Stimulated activated CD4-positive, alpha-beta T cell treated with anti-CD3 and anti-CD28 coated beads, Interleukin-1b, Interleukin-23, amount 100 ng/mL, for 1 hour (primary cell): ENCODE measurements at places on chromosomes 3 and 15.

DNA sequence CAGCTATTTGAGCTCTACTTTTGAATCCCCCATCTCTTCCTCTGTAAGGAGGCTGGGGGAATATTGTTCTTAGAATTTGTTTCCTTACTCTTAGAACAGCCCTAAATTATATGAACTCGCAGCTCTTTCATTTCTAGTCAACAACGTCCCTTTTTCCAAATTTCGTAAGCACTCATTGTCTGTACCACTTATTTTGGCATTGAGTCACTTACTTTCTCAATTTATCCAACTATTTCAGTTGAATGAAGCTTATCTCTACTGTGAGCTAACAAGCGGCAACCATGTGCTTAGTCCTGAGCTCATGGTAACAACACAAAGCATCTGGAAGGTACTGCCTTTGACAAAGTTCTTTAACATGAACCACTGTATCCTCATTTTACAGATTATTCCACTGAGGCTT, 191.1 kb downstream of the GREM1 start:
- no peak for DNase-seq

- no peak for DNase-seq
Measured at GRCh38 chr3:181952221-181952620, 240.5 kb downstream of the SOX2 start.

DNA sequence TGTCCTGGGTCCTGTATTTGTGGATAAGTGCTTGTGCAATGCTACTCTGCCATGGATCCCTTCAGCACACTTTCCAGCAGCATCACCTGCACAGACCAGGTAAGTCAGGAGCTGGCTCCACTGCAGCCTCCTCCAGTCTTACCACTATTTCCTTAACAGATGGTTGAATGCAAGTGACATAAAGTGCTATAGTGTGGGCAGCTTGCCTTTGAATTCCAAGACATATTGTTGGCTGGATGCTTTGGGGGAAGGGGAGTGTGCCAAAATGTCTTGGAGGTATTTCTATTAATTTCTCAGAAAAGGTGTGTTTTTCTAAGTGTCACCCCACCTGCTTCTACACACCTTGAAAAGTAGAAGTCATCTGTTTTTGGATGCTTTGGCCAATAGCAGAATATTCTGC, 352.2 kb upstream of the SUCLG2 start:
- DNase-seq, result no peak

DNA sequence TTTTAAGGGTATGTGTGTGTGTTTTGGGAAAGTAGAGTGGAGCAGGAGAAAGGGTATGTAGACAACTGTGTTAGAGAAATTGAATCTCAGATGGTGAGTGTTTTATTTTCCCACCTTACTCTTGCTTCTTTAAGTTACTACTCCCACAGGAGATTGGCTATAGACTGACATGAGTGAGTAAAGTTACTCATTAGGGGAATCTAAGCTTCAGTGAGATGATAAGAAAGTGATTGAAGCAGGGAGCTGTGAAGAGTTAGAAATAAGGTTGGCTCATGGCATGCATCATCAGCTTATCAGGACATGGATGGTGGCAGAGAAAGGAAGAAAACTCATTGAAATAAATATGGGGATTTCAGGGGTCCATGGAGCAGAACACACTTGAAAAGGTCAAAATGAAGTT, 88.9 kb downstream of the MBNL1 start:
- DNase-seq, result no peak

DNA sequence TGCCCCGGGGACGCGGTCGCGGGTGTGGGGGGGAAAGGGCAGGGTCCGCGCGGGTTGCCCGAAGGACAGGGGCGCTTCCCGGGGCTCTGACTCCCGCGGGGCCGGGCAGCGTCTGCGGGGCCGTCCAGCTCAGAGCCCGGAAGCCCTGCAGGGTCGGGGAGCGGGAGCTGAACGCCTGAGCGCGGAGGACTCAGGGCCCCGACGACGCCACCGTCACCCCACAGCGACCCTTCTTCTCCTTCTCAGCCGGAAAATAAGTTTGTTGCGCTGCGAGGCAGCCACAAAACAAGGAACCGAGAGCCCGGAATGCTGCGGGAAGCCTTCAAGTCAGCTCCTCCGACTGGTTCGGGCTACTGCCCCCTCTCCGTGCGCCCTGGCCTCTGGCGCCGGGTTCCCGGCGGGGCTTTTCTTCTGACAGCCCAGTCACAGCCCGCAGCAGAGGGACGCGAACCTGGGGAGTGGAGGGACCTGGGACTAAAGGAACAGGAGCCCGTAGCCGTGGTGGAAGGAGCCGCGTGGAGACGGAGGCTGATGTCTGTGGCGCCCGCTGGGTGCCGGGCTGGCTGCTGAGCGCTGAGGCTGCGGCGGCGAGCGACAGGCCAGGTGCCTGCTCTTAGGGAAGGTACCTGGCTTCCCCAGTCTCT, 484 bp downstream of the CNTN4 start:
- DNase-seq, result no peak

GRCh38 chr3:33911525-33912322, 113.3 kb downstream of the PDCD6IP start:
- no peak for DNase-seq

GRCh38 chr3:169147238-169148008, 516.1 kb downstream of the MECOM start:
- no peak for DNase-seq

GRCh38 chr3:197577366-197578074, 21.8 kb upstream of the BDH1 start:
- no peak for DNase-seq

- DNase-seq, result no peak
Measured at GRCh38 chr15:31824024-31824423, 206.3 kb upstream of the CHRNA7 start.

DNA sequence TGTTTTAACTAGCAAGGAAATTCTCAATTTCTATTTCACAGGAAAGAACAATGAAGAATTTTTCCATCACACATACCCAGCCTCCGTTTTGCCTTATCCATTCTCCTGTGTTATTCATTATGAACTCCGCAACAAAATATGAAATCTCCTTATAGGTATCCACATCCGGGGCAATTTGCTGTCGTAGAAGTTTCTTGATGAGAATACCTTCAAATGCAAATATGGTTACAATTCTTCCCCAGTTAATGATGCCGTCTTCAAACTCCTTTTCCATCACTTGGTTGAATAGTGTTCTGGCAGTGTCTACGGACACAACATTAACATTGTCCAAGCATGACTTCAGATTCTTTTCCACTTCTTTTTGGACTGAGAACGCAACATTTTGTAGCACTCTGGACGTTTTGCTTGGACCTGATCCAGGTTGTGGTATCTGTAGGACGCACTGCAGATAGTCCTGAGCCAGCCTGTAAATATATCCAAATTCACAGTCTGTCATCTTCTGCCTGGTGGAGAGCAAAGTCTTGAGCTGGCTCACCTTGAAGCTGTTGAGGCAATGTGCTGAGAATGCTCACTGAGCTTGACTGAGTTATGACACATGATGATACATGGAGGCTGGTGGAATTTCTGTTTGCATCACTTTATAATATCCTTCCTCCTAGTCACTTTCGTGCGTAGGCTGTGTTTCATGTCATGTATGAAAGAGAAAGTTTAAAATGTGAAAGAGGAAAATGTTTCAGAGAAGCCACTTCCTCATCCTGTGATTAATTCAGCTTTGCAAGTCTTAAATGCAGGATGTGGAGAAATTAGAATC, at the start of gene BCL2A1:
TSS of gene BCL2A1 (minus strand) at position 573 of the 811 bp plus-strand sequence. CDS start at position 496, 77 bp downstream.
- DNase-seq, result peak; percentile 27

- DNase-seq, result no peak
Measured at GRCh38 chr3:197408177-197408957, 110.0 kb upstream of the DLG1 start.

- no peak for DNase-seq
Measured at GRCh38 chr3:136428167-136428566, 178.0 kb downstream of the PCCB start.

GRCh38 chr3:137763594-137763938, 549 bp upstream of the SOX14 start:
- no peak for DNase-seq

GRCh38 chr15:78316283-78317083, 17.1 kb upstream of the SKIC8 start:
- no peak for DNase-seq

- DNase-seq, result no peak
Measured at GRCh38 chr3:173501931-173502489, 104.5 kb downstream of the NLGN1 start.

GRCh38 chr3:152269056-152269830, 514 bp downstream of the MBNL1 start:
- DNase-seq, result no peak

DNA sequence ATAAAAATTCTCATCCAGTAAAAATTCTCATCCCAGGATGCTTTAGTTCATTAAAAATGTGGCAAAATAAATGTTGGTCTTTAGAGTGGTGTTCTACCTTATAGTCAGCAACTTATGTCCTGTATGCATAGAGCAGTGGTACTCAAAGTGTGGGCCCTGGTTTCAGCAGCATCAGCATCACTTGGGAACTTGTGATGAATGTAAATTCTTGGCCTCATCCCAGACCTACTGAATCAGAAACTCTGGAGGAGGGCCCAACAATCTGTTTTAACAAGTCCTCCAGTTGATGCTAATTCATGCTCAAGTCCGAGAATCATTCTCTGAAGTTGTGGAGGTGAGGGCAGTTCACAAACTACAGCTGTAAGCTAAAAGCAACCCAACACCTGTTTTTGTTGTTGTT, 307.3 kb upstream of the SATB1 start:
- no peak for DNase-seq

- DNase-seq, result peak; percentile 11
Measured at GRCh38 chr3:112770032-112770626, 76.5 kb downstream of the CD200R1L start.

DNA sequence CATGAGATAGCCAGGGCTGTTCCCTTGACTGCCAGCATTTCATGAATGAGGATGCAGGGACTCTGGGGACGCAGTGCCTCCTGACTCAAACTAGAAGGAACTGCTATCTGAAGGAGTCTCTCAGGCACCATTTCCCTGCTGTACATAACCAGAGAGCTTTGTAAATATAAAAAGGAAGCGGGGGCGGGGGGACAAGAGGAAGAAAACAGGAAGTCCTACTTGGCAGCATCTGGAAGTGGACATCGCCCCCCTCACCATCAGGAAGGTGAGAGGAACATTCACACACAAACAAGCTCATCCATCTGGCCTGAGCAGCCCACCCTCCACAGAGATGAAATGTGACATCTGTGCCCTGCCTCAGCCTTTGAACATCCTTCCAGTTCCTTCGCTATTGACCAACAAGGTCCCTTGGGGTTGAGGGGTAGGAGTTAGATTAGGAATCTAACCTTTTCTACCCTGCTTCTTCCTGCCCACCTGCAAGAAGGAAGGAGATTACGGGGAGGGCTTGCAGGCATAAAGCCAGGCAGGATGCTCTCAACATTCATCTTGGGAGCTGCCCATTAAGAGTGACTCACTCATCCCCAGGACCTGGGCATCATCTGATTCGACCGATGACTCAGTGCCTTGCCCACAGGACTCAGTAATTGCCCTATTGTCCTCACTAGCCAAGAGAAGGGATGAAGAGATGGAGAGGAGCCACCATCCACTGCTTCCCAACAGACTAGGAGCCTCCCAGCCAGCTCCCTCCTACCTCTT, 31.9 kb downstream of the SH3BP5 start:
- no peak for DNase-seq

DNA sequence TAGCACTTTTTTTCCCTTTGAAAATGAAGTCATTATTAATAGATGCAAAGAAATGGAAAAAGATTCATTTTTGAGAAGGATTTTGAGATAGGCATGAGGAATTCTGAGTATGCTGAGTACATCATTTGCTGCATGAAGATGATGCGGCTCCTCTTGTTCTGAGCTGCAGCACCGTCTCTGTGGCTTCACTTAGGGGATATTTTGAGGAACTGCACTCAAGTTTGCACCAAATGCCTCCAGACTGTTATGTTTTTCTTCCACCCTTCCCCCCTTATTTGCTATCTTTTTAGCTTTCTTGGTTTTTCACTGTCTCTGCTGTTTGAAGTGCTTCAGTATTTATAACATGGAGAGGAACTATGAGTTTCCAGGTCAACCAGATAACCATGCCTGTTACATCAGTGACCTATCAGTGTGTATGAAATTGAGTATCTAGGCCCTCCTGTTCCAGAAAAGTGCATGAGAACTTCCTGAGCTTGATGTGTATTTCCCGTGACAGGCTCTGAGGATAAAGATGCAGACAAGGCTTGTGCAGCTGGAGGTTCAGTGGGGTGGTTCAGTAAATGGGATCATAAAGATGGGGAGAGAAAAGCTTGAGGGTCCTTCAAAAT, 128.7 kb downstream of the PDCD6IP start:
- DNase-seq, result no peak
